Thoracic aorta (tissue), 2 donors: ENCODE measurements at places on chromosomes 7 and 10. TPM values are rescaled to one million over a fixed set of nuclear protein-coding genes. Genes with fewer than 3 reads are reported as not detected.

PNLIPRP3 gene
- total RNA-seq, result 1.1 TPM

UBE2H gene
- 136 TPM for total RNA-seq

CD36 gene
- 94.8 TPM for total RNA-seq

CLDN4 gene
- 0.99 TPM for total RNA-seq

NPM3 gene
- total RNA-seq, result 19.9 TPM

PON3 gene
- not detected for total RNA-seq

ATOH7 gene
- total RNA-seq, result not detected

TAS2R38 gene
- total RNA-seq, result not detected

MUC3A gene
- not detected for total RNA-seq

VGF gene
- total RNA-seq, result not detected

PTTG1IP2 gene
- not detected for total RNA-seq

SDK1 gene
- 27.5 TPM for total RNA-seq

ALKBH4 gene
- 29.6 TPM for total RNA-seq

DYDC2 gene
- total RNA-seq, result not detected

CDHR3 gene
- 1.5 TPM for total RNA-seq

PKD2L1 gene
- 0.56 TPM for total RNA-seq

WNT8B gene
- not detected for total RNA-seq

PNLIPRP2 gene
- total RNA-seq, result 2.3 TPM

NRG3 gene
- not detected for total RNA-seq

NEUROD6 gene
- total RNA-seq, result not detected

SLC18A3 gene
- total RNA-seq, result not detected

PVRIG gene
- total RNA-seq, result not detected

H2AZ2 gene
- 103 TPM for total RNA-seq

ATRNL1 gene
- total RNA-seq, result 24.6 TPM

TIMM23B gene
- total RNA-seq, result 48.1 TPM

PDLIM1 gene
- total RNA-seq, result 109 TPM
